Mucosa of gallbladder (tissue), 1 donor: ENCODE measurements at places on chromosomes 11 and 22. TPM values are rescaled to one million over a fixed set of nuclear protein-coding genes. Genes with fewer than 3 reads are reported as not detected.

- DNase-seq = no peak
These were observed 33.8 kb upstream of the SCUBE1 start for GRCh38 chr22:43376765-43377547.

GRCh38 chr22:43838571-43839307 is 23.6 kb downstream of the SULT4A1 start:
- no peak for DNase-seq

DNA sequence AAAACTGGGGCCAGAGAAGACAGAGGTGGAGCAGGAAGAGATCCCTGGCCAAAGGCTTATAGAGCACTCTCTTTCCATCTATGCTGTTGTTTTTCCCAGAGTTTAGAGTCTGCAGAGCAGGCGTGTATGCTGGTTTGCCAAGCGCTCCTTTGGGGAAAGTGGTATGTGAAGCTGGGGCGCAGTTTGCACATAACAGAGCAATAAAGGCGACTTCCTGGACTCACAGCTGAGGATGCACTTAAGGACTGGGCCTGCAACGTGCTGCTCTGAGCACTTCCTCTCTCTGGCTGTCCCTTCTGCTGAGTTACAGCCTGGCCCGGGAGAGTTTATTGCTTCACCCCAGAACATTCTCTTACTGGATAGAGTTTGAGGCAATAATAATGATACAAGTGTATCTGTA is 41.7 kb downstream of the THAP12 start:
- DNase-seq = peak; percentile 31

DNA sequence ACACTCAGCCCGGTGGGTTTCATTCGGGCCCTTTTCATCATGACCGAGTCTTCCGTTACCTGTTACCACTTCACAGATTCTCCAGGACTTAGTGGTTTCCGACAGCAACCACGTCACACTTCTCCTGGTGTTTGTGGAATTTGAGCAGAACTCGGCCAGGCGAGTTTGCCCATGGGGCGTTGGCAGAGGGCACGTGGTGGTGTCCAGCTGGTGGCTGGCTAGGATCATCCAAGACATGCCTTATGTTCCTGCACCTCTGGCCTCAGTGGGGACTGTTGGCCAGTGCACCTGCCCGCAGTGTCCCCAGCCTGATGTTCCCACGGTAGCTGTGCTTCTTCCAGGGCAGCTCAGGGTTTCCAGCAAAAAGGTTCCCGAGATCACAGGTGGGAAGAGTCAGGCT is 87.3 kb downstream of the ARHGAP8 start:
- DNase-seq = no peak

DNA sequence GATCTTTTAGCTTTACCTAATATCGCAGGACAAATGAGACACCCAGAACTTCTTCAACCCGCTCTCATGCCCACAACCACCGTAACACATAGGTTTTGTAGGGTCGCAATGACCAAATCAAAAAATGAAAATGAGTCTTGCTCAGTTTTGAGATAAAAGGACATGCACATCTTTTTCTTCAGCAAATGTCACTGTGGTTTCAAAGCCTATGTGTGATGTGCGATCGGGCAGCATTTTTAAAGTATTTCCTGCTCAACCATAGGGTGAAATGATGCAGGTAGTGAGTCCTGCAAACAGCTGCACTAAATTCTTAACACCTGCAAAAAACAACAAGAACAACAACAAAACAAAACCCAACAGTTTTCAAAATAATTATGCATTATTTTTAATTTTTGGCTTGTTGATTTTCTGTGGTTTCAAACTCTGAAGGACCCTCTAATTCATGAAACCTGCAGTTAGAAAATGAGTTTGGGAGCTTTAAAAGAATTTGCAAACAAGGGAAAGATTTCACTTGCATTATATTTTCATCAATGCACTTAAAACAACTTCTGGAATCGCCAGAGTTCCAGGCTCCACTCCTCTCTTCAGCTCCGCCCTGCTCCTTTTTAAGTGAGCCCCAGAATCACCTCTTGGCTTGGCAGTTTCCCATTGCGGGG is 79.4 kb downstream of the PRR5L start:
- DNase-seq = no peak

- DNase-seq = no peak
These were observed 177.7 kb downstream of the NAV2 start for GRCh38 chr11:19890308-19890707.

DNA sequence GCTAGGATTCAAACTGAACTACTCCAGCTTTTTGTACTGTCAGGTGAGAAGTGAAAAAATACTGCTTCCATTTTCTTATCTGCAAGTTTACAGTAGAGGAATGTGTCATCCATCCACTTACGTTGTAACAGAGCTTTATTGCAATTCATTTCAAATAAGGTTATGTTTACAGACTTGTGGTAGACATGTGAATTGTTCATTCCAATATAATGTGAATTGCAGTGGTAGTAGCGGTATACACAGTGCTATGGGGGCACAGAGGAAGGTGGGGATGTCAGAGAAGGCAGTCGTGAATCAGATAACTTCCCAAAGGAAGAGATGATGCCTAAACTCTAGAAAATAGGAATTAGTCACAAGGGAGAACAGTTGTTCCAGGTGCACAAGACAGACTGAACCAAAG is 42.5 kb downstream of the CEP57 start:
- no peak for DNase-seq

GRCh38 chr22:22022947-22023534 is 40.5 kb upstream of the TOP3B start:
- no peak for DNase-seq

GRCh38 chr11:34157163-34157562 is 51.7 kb downstream of the NAT10 start:
- no peak for DNase-seq

DNA sequence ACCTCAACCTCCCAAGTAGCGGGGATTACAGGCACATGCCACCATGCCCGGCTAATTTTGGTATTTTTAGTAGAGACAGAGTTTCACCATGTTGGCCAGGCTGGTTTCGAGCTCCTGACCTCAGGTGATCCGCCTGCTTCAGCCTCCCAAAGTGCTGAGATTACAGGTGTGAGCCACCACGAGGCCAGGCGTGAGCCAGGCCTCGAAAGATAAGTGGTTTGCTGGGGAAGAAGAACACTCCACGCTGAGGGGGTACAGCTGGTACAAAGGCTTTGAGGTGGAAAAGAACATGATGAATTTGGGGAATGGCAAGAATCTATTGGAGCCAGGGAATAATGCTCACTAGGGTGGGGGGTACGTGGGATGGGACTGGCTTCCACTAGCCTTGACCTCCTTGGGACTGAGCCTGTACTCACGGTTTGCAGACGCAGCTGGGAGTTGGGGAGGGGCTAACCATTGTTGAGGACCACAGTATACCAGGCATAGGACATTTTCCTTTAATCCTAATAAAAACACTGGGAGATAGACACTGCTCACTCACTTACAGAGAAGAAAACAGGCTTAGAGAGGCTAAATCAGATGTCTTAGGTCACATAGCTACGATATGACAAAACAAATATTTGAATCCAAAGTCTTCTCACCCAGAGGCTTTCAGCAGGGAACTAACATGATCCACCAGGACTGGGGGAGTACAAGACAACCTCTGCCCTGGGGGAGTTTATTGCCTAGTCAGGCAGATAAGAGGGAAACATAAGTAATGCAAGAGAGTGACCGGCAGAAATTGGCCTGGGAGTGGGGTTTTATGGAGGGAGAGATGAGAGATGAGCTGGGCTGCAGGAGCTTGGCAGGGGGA is 4.9 kb downstream of the SLCO2B1 start:
- DNase-seq = no peak

GRCh38 chr22:27440304-27440865 is 361.2 kb downstream of the MN1 start:
- no peak for DNase-seq

DNA sequence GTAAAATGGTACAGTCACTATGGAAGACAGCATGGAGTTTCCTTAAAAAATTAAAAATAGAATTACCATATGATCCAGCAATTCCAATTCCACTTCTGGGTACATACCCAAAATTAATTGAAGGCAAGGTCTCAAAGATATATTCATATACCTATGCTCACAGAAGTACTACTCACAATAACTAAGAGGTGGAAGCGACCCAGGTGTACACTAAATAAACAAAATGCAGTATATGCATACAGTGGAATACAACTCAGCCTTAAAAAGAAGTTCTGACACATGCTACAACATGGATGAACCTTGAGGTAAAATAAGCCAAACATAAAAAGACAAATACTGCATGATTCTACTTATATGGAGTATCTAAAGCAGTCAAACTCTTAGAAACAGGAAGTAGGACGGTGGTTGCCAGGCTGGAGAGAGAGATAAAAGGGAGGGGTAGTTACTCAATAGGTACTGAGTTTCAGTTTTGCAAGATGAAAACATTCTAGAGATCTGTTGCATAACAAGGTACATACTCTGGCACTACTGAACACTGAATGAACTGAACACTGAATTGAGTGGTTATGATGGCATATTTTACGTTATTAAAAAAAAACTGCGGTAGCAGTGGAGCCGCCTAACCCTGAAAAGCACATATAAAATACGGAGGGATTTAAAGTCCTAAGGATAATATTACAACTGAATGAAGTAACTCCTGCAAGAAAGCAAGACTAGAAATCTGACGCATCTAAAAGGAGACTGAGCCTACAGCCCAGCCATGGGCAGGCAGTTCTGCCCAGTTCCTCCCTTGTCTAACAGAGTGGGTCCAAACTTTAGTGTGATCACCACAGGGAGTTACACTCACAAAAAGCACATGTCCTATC is 12.8 kb downstream of the DGCR2 start:
- DNase-seq = peak; percentile 46

DNA sequence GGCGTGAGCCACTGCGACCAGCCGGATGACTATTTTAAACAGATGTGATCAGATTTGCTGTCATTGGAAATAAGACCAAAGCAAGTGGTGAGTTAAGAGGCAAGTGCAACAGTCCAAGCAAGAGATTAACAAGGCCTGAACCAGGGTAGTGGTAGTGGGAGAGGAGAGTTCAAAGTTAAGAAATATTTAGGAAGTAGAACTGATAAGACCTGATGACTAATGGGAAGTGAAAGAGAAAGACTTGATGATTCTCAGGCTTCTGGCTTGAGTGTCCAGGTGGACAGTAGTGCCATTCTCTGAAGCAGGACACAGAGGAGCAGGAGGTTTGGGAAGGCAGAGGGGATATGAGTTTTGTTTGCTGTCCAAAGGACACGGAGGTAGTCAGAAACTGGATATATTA is 7.2 kb downstream of the NDUFC2 start:
- DNase-seq = no peak

- DNase-seq = no peak
These were observed 5.4 kb downstream of the LARGE2 start for GRCh38 chr11:45927684-45928413.

GRCh38 chr22:24028533-24028932 is 17.4 kb downstream of the CABIN1 start:
- DNase-seq = no peak

GRCh38 chr11:11602011-11602410 is 19.8 kb downstream of the GALNT18 start:
- DNase-seq = no peak

Gene VPREB1
- total RNA-seq = not detected

Gene DUSP8
- total RNA-seq = 35.6 TPM

Gene KIF18A
- 1.0 TPM for total RNA-seq

Gene CBLIF
- total RNA-seq = not detected

Gene SPON1
- total RNA-seq = 195 TPM

Gene ZFTA
- total RNA-seq = 30.7 TPM

Gene MUC15
- total RNA-seq = not detected

Gene SCARF2
- total RNA-seq = 17.6 TPM

Gene UBASH3B
- total RNA-seq = 7.4 TPM

Gene NAALADL1
- 10.4 TPM for total RNA-seq

Gene GALNT18
- 20.0 TPM for total RNA-seq
